Posterior vena cava (tissue), 2 donors: ENCODE measurements at places on chromosomes 11 and 22. TPM values are rescaled to one million over a fixed set of nuclear protein-coding genes. Genes with fewer than 3 reads are reported as not detected.

PRG2 gene
- total RNA-seq, result 0.88 TPM

BIRC3 gene
- 37.0 TPM for total RNA-seq

DNA sequence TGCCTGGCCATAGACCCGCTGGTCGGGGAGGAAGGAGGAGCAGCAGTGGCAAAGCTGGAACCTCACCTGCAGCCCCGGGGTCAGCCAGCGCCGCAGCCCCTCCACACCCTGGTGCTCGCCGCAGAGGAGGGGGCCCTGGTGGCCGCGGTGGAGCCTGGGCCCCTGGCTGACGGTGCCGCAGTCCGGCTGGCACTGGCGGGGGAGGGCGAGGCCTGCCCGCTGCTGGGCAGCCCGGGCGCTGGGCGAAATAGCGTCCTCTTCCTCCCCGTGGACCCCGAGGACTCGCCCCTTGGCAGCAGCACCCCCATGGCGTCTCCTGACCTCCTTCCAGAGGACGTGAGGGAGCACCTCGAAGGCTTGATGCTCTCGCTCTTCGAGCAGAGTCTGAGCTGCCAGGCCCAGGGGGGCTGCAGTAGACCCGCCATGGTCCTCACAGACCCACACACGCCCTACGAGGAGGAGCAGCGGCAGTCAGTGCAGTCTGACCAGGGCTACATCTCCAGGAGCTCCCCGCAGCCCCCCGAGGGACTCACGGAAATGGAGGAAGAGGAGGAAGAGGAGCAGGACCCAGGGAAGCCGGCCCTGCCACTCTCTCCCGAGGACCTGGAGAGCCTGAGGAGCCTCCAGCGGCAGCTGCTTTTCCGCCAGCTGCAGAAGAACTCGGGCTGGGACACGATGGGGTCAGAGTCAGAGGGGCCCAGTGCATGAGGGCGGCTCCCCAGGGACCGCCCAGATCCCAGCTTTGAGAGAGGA lies 11.9 kb downstream of the TMEM121B start:
- DNase-seq, result peak; percentile 75

- DNase-seq, result no peak
Observed at GRCh38 chr11:15099267-15099666, 15.5 kb upstream of the INSC start.

- no peak for DNase-seq
Observed at GRCh38 chr11:26465274-26465673, 106.8 kb downstream of the MUC15 start.

CRYBB3 gene
- total RNA-seq, result not detected
